ENCODE measurements at places on chromosomes 1 and 21.

DNA sequence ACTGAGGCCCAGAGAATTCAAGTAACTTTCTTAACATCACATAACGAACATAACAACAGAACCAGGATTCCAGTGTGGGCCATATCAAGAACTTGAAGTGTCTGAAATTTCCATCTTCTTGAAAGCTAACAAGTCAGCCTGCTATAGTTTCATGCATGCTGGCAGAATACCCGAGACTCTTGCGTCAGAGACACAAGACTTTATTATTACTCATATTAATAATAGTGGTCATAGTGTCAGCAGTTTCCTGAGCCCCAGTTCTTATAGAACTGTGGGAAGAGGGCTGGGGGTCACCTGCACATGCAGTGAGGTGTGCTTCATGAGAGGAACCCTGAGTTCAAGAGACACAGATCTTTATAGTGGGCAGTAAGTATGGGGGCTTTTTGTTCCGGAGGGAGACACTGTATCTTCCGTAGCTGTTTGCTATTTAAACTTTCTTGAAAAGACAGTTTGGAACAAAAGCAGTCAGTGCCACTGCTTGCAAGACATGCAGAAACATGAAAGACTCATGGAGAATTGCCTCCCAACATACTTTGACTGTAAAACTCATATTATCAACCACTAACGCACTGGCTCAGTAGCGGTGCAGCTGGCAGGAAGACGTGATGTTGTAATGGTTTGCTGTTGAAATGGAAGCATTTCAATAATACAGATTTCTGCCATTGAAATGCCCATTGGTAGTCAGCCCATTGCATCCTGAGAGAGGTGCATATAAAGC, 339.2 kb downstream of the ADGRL2 start:
- peak; percentile 45 for DNase-seq

GRCh38 chr1:93029317-93029716, 49.8 kb upstream of the MTF2 start:
- no peak for DNase-seq

DNA sequence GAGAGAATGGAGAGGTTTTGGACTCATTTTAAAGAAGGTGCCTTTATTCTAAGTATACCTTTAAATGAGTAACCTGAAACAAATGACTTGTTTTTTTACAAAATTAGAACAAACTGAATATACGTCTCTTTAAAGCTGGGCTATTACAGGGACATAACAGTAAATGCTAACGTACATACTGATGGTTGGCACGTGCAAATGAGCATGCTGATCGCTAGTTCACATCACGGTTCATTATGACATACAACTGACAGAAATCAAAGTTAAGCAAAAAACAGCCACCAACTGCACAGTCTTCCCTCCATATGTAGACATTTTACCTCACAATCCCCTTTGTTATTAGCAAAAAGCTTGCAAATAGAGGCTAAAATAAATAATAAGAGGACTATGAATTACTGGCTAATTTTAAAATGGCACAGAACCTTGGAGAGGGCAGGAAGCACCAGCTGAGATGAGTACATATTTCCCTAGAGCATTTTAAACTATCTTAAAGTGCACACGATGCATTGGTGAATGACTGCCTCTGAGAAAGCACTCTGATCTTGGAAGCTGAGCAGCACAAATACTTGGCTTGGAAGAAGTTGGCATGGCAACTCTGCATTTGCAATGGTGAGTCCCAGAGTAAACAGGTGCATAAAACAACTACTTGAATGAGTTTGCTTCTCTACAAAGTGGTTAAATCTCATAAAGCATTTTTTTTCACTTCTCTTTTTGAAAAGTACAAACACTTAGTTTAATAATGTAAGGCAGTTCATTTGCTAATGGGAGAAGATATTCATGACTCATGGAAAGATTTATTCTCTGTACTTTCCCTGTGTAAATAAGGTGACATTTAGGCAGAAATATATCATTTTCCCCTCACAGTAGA, 204.7 kb downstream of the LHX8 start:
- DNase-seq, result no peak

GRCh38 chr1:67760030-67760821, 73.0 kb downstream of the GNG12 start:
- peak; percentile 86 for DNase-seq
